Stimulated activated CD8-positive, alpha-beta memory T cell treated with anti-CD3 and anti-CD28 coated beads, Interleukin-4, amount 100 ng/mL, for 4 hours (primary cell): ENCODE measurements at places on chromosomes 3 and 15.

- no peak for DNase-seq
These were observed 1.9 kb downstream of the CBLB start for GRCh38 chr3:105866656-105867653.

DNA sequence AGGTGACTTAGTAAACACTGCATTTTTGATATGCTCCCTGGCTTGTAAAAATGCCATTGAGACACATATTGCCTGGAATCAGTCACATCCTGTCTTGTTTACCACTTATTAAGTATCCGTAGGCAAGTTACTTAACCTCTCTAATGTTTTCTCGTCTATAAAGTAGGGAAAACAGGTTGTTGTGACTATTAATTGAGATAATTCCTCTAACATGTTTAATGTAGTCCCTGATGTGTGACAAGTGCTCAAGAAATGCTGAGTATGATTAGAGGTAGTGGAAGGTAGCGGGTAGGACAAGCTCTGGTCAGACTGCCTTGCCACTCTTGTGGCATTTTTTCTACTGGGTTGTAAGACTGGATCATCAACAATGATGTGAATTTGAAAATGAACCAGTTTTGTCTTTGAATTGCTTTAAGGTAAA is 54.1 kb downstream of the NFKBIZ start:
- DNase-seq = no peak

DNA sequence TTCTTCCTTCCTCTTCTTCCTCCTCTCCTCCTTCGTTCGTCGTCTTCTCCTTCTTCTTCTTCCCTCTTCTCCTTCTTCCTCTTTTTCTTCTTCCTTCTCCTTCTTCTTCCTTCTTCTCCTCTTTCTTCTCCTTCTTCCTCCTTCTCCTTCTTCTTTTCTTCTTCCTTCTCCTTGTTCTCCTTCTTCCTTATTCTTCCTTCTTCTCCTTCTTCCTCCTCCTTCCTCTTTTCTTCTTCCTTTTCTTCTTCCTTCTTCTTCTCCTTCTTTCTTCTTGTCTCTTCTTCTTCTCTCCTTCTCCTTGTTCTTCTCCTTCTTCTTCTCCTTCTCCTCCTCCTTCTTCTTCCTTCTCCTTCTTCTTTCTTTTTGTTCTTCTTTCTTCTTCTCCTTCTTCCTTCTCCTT is 35.3 kb downstream of the SPG21 start:
- DNase-seq = no peak

DNA sequence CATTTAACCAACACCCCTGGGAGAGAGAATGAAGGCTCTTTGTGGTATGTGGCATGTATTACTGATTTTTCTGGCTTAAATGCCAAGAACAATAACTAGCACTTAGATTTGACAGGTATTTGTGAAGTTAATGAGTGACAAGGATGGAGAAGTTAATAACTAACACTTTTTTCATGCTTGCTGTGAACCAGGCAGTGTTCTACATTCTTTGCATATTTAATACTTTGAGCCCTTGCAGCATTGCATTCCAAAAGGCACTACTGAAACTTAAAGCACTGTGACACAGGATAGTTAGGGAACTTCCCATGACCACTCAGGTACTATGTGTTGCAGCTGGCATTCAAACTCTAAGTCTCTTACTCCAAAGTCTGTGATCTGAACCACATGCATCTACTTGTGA is 650.6 kb downstream of the ZPLD1 start:
- DNase-seq = no peak

- no peak for DNase-seq
These were observed 512.2 kb upstream of the PPP2R3A start for GRCh38 chr3:135453326-135453725.

DNA sequence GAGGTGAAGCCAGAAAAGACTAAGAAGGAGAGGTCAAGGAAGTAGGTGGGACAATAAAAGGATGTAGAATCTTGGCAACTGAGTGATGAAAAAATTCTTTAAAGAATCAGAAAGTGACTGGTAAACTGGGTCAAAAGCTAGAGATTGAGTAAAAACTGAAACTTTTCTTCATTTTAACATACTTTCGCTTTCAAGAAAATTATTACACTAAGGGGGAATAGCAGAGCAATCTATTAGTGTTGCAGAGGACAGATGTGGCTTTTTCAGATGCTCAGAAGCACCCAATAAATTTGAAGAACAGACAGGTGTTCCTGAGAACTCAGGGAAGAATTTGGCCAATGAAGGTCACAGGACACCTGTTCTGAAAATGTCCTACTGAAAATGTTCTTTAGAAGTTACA is 805.4 kb upstream of the ALCAM start:
- DNase-seq = no peak

DNA sequence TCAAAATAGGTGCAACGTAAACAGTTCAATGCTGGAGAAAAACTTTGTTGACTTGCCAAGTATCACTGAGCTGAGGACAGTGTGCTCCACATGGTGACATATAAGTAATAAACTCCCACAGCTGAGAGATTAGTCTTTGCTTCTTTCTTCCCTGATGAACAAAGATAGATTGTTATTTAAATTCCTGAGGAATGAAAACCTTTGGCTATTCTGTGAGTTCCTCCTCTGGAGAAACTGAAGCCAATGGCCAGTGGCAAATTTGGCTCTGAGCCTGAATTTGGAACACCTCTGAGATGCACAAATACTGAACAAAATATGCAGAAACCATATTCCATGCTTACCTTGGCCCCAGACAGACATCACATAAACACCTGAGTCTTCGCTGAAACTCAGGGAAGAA is 63.3 kb downstream of the RPL22L1 start:
- DNase-seq = no peak

GRCh38 chr3:153357436-153357835 is 195.4 kb downstream of the RAP2B start:
- no peak for DNase-seq

DNA sequence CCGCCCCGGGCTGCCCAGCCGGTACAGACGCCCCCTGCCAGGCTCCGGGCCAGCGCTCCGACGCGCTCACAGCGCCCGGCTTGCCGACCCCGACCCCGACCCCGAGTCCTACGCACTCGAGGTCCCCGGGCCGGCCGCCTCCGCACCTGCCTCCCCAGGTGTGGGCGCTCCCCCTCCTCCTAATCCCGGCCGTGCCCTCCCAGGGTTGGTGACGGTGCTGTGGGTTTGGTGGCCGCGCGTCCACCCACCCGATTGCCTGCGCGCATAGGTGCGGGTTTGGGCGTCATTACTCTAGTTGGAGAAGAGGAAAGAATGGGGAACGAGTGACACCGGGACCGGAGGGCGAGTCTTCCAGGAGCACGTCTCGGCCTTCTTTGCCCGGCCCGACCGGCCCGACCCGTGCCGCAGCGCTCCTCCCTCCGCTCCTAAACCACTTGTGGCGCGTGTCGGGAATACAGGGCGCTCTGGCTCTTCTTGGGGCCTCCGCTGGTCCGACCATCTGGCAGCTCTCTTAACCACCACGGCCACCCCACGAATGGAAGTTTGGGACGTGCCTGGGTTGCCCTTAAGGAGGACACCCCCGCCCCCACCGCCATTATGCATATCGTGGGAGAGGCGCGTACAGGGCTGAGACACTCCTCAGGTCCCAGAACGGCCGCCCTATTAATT is 810 bp upstream of the THRB start:
- no peak for DNase-seq

GRCh38 chr3:71447803-71448202 is 135.7 kb downstream of the FOXP1 start:
- no peak for DNase-seq

GRCh38 chr3:159783780-159784742 is 204.6 kb upstream of the IL12A start:
- no peak for DNase-seq

DNA sequence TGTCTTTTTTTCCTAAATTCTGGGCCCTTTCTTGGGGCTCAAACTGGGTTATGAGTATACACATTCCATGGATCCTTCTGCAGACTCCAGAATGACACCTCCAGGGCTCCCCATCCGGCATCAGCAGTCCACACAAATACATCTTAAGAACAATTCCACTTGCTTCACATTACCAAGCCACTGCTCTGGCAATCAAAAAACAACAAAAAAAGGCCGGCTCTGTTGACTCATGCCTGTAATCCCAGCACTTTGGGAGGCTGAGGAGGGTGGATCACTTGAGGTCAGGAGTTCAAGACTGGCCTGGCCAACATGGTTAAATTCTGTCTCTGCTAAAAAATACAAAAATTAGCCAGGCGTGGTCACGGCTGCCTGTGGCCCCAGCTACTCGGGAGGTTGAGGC is 49.9 kb upstream of the LPP start:
- no peak for DNase-seq

GRCh38 chr15:73699249-73700040 is 15.3 kb downstream of the CD276 start:
- DNase-seq = no peak
